ENCODE measurements at places on chromosomes 11 and 22. TPM values are rescaled to one million over a fixed set of nuclear protein-coding genes. Genes with fewer than 3 reads are reported as not detected.

DNA sequence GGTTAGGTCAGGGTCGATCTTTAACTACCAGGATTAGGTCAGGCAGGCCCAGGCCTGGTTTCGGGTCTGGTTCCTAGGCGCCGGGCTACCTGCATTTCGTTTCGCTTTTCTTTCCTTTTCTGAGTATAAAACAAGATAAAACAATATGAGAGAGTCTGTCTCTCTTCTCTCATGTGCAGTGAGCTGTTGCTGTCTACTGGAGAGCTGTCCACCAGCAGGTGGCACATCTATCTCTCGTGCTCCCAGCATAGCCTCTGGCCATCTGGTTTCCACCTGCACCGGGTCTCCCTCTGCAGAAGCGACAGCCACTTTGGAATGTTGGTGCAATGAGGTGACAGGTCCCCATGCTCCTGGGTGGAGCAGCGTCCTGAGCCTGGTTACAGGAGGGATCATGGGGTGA is 27.6 kb downstream of the RIBC2 start:
- no peak for DNase-seq

DNA sequence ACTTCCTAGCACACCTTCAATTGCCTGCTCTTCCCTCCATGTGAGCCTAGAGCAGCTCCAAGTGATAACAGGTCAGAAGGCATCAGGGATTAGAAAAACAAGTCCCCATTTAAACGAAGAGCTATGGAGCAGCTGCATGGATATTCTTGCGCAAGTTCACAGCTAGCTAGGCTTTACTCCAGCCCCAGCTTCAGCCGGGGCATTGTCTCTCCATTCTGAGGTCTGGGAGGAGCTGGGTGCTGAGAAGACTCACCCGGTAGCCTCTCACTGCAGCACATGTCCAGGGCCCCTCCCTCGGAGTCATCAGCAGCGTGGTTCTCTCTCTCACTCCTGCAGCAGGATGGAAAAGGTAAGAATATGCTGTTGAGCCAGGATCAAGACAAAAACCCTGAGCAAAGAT is 26.0 kb downstream of the PTPN5 start:
- no peak for DNase-seq

The KDM4D gene
- total RNA-seq: 0.93 TPM

DNA sequence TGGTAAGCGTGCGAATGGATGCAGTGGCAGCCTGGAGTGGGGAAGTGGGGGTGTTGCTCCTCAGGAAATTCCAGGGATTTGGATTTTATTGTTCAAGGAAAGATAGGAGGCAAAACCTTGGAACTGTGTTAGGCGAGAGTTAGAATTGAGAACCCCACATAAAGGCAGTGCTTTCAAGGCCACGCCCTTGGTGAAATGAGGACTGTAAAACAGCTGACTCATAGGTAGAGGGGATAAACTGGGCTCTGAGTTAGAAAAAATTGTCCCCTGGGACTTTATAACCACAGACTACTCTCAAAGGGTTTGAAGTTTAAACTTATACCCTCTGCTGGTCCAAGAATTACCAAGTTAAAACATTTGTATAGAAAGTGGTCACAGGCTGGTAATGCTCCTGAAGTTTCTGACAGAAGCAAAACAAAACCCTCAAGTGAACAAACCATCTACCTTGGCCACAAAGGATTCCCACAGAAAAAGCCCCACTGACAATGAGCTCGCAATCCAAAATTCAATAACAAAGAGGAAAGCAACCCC is 250.3 kb upstream of the TBCEL start:
- DNase-seq: no peak

DNA sequence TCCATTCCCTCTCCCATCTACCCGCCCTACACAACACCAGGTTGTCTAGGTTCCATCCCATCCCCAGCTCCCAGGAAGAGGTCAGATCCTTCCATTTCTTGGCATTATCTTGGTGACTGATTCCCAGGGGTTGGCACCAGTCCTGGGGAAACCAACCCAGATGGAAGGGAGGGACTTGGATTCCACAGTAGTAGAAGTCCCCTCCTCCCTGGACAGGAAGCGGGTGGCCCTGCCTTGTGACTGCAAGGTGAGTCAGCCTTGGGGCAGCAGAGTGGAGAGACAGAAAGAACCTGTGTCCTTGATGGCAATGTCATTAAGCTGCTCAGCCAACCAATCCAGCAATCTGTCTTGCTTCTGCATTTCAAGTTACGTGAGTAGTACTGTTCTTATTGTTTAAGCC is 26.5 kb downstream of the SYT13 start:
- no peak for DNase-seq

DNA sequence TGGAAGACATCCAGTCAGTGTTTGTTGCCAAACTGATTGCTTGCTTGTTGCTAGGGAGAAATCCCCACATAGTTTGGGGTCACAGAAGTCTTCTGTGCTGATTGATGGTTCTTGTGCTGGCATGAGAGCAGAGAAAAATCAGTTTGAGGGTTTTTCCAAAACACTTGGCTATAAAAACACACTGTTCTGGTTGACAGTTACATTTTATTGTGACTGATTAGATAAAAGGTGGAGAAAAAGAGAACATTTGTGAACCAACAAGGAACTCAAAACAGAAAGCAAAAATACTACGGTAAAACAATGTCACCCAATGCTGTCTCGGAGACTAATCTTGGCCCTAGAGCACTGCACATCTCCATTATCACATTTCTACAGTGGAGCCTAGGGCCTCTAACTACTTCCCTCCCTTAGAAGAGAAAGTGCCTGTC is 14.4 kb upstream of the EIF4G2 start:
- no peak for DNase-seq

The OR6A2 gene
- total RNA-seq: 0.20 TPM

The CEP126 gene
- total RNA-seq: 1.4 TPM

DNA sequence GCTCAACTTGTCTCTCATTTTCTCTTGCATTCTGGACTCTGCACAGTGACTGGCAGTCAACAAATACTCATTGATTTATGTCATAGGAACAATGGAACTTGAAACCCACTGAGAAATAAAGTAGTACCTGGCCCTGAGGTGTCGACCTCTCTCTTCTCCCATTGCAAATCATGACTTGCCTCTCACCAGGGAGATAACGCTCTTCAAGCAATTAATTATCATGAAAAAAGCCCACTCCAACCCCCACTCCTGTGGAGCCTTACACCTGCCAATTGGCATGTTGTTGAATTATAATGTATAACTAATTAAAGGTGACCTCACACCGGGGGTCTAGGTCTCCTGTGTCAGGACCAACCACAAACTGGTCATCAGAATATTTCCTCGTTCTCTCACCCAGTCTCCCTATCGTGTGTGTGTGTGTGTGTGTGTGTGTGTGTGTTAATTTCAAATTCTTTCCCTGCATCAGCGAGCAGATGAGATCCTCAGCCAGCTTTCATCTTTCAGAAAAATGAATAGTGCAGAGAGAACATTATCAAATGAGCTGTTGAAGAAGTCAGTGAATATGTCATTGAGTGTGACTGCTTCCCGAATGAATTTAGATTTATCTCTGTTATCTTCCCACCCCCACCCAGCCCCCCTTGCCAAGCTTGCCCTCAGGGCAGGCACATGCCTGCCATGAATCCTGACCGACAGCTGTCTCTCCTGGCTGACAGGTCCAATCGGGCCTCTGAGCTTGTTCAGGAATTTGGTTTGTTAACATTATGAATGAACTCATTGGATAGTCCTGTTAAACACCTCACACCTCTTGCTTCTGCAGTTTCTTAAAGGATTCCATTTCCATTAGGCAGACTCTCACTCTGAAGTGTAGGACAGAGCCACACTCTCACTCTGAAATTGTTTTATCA is 357.4 kb downstream of the INSC start:
- DNase-seq: no peak

DNA sequence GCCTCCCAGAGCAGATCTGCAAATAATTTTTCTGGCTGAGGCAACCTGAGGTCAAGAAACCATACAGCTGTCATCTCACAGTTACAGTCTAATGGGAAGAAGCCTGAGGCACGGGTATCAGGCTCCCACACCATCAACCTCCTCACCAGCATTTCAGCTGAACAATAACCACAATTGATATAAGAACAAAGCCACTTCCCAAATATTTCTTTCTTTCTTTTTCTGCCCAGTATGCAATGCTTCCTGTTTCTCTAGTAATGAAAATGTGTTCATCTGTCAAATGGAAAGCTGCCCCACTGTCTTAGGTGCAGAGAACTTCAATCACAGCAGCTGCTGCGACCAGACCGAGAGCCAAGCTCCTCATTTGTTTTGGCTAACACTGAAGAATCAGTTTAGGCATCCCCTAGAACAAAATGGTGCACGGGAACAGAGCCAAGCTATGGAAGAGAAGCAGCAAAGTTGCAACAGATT is 108.4 kb downstream of the BLID start:
- no peak for DNase-seq

DNA sequence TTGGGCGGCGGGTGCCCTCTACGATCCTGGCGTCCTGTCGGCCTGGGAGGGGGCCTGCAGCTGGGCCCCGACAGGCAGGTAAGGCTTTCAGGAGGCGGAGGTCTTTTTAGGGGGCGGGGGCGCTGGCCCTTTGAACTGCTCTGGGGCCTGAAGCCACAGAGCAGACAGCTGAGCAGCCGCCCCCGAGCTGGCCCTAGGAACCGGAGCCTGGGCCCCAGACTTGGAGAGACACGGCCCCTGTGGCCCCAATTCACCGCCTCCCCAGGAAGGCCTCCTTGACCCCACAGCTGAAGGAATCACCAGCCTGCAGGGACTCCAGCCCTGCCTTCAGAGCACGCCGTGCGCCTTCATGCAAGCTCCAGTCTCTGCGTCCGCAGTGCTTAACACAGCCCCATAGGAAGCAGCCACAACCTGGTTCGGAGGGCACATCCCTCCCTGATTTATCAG is 618 bp upstream of the CERK start:
- no peak for DNase-seq

DNA sequence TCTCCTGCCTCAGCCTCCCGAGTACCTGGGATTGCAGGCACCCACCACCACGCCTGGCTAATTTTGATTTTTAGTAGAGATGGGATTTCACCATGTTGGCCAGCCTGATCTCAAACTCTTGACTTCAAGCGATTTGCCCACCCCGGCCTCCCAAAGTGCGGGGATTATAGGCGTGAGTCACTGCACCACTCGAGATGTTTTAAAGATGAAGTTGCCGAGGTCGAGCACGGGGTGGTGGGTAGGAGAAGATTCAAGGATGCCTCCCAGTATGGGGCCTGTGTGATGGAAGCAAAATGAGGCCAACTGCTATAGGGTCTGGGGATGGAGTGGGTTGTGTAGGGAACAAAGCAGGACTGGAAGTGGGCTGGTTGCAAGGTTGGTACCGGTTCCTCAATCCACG is 245.2 kb downstream of the MN1 start:
- no peak for DNase-seq

DNA sequence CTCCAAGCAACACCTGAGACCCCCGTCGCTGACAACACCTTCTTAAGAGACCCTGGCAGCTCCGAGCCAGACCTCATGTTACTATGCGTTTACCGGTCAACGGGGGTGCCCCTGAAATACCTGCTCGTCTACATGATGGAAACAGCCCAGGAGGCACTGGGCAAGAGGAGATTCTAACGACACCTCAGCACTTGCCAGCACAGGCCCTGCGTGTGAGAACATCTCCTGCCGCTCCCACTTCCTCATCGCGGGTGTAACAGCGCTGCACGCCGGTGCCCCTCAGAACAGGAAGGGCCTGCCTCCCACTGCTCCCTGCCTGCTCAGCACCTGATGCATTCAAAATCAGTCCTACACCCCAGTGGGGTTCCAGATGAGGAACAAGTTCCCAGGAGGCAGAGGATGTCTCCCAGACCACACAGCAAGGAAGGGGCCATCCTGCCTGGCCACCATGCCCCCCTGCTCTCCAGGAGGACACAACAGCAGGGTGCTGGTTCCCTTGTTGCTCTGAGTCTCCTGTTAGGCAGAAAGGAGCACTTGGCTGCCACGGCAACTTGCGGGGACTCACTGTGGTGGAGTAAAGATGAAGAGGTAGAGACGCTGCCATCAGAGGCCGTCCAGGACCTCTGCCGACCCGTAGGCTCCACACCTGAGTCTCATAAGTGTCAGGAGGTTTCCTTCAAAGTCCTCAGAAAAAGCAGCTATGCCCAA is 2.1 kb downstream of the TOLLIP start:
- no peak for DNase-seq

- DNase-seq: no peak
Measured at GRCh38 chr11:65478388-65479183, 20.3 kb upstream of the MALAT1 start.

The JAM3 gene
- 16.2 TPM for total RNA-seq

DNA sequence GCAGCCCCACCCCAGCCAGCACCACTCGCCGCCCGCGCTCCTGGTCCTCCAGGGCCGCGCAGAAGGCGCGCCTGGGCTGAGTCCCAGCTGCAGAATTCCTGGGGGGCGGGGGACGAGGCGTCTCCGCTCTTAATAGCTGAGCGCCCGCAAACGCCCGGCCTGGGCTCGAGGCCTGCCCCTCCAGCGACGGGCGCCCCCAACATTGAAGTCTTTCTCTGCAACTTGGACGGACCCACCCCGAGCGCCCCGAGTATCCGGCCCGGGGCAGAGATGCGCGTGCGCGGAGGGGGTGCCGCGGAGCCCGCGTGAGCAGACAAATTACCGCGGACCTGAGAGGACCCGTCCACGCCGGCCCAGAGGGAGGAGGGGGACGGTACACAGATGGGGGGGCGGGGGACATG is 6.7 kb upstream of the SYT7 start:
- DNase-seq: no peak

- no peak for DNase-seq
Measured at GRCh38 chr22:25566898-25567235, 2.4 kb downstream of the GRK3 start.

The COA4 gene
- total RNA-seq: 75.9 TPM

The ARFGAP2 gene
- total RNA-seq: 145 TPM

DNA sequence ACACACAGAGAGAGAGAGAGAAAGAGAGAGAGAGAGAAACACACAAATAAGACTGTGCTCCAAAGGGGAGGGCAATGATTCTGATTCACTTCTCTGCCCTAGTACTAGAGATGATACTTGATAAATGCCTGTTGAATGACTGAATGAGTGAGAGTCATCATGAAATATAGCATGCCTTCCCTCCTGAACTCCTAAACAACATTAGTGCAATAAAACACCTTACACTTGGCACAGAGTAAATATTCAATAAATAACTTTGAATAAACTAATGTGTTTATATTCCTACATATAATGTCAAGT is 511.2 kb upstream of the RAG2 start:
- no peak for DNase-seq

- DNase-seq: no peak
Measured at GRCh38 chr11:62930157-62930556, 9.0 kb upstream of the CHRM1 start.

DNA sequence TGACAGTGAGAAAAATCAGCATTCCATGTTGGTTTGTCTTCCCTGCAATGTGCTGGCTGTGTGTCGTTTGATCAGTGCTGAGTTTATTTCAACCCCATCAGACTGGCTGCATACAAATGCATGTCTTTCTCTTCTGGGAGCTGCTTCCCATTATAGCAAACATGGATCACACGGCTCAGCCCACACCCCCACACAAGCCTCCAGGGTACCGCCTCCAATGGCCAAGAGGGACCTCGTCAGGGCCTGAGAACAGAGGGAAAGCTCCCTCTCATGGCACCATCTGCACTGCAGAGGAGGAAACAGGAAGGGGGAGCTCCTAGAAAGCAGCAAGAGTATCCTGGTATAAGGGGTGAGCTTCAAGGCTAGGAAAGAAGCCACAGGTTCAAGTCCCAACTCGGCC is 214.2 kb downstream of the LARGE1 start:
- DNase-seq: no peak

The FZD4 gene
- total RNA-seq: not detected
